Stimulated activated CD8-positive, alpha-beta memory T cell treated with anti-CD3 and anti-CD28 coated beads, Interleukin-4, amount 100 ng/mL, for 48 hours (primary cell): ENCODE measurements at places on chromosomes 13 and 19.

DNA sequence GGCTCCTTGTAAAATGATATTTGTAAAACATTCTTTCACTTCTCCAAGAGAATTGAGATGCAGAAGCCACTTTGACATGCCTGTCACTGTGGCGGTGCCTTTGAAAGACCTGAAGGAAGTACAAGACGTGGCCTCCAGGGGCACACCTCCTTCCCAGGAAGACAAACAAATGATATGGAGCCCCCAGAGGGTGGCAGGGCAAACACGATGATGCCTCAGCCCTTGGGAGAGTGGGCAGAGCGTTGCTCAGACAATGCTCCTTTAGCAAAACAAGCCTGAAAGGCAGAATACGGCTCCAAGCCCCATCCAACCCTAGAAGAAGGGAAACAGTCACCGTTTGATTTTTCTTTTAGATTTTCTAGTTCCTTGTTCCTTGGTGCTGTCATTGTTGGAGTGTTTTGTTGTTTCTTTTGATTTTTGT lies 9.2 kb upstream of the ATP12A start:
- peak; percentile 23 for DNase-seq

DNA sequence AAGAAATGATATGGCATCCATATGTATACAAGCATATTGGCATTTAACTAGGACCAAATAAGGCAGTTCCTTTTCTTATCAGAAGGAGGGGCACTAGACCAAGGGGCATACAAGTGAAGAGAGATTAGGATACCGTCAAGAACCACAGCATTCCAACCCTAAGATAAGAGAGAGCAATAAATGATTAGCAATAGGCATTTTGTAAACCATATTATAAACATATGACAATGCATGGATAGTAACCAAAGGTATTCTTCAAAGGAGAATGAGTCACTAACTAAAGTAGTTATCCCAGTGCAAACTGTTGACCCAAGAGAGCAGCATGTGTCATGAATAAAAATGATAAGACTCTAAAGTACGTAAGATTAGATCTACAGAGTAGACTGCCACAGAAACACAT lies 500.9 kb upstream of the HTR2A start:
- DNase-seq = no peak

- DNase-seq = no peak
Measured at GRCh38 chr19:42079886-42080763, 4.2 kb downstream of the ZNF574 start.

DNA sequence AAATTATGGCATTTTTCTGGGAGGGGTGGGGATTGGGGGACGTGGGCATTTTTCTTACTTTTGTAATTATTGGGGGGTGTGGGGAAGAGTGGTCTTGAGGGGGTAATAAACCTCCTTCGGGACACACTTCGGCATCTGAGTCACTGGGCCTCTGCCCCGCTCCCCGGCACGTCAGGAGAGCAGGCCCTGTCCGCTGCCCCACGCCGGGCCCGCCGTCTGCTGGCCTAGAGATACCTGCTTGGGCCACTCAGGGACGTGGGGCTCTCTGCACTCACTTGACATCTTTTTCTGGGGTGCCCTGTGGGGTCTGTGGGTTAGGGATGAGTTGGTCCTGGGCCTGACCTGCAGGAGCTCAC lies 3.5 kb upstream of the FTL start:
- no peak for DNase-seq

DNA sequence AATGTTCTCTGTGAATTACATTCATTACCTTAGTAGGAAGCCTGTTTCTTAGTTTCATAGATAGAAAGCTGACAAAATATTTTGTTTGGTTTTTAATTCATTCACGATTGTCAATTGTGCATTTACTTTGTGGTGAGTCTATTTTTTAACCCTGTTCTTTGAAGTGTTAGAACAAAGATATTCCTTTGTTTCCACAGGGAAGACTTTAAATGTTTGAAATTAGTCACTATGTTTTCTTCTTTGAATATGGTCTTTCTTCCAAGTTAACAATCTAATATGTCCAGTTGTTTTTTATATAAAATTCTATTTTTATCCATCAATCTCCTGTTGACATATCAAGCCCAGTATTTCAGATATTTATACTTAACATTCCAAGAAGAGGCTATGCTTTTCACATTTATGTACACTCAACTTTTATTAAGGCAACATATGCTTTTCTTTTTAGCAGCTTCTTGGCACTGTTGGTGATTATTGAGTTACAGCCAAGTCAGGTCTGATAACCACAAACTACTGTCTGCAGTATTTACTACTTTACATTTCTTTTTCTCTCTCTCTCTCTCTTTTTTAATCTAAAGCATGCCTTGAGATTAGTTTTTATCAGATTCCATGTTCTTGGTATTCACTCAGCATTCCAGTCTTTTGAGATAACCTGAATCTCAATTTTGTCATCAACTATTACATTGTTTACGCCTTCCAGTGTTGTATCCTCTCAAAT lies 812.8 kb upstream of the SLC10A2 start:
- no peak for DNase-seq

- no peak for DNase-seq
Measured at GRCh38 chr13:67857581-67858310, 627.6 kb upstream of the PCDH9 start.

DNA sequence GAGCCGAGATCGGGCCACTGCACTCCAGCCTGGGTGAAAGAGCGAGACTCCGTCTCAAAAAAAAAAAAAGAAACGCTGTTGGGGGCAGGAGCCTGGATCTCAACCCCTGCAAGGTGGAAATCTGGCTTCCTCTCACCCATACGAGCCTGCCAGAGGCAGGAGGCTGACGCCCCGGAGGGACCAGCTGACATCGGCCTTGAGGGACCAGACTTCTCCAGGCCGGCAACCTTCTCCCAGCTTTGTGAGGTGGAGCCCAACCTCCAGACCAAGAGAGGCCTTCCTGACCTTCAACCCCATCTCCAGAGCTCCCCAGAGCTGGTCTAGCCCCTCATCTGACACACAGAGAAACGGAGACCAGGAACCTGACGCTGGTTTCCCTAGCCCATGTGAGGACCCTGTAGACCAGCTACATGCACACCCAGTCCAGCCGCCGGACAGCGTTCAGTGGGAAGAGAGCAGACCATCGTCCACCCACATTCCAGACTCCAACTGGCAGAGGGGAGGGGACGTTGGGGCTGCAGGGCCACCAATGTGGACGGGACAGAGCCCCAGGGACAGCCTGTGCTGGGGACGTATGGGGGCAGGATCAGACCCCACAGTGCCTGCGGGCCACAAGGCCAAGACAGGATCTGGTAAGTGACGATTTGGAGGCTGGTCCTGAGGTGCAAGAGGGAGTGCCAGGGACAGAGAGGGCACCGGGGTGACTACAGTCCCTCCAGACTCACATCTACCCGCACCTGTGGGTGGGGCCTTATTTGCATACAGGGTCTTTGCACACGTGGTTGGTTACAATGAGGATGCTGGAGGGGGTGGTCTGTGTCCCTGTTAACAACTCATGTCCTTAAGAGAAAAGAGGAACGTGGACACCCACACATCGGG lies 11.4 kb downstream of the SBNO2 start:
- no peak for DNase-seq

DNA sequence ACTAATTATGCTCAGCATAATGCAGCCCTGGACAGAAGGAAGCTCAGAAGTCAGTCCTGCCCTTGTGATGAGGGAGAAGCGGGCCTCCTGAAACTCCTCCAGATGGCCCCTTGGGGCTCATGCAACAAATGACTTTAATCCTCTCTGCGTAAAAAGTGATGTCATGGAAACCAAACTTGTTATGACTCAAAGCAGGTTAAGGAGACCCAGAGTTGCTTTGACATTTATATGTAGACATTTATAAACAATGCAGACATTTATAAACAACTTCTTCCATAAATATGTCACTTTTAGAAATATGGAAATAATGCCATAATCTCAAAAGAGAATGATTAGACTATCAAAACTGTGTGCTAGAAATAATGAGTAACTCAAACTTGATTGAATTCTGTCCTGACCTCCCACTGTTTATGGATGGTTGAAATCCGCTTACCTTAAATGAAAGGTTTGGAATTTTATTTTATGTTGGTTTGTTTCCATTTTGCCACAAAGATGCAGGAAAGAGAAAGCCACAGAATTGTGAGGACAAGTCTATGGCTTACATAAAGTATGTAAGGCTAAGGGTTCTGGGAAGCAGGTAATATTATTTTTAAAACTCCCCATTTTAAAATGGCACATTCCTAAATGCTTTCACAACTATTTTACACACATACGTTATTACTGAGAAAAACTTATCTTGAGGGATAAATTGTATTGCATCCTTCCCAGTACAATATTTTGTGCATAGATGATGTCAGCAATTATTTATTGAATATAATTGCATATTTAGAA lies 73.7 kb downstream of the CYSLTR2 start:
- no peak for DNase-seq

GRCh38 chr13:50078231-50078894 lies 63.1 kb downstream of the KCNRG start:
- DNase-seq = no peak

GRCh38 chr13:102812611-102813287 lies 13.8 kb downstream of the BIVM start:
- DNase-seq = no peak

GRCh38 chr19:6524311-6524710 lies 6.5 kb upstream of the TNFSF9 start:
- no peak for DNase-seq

DNA sequence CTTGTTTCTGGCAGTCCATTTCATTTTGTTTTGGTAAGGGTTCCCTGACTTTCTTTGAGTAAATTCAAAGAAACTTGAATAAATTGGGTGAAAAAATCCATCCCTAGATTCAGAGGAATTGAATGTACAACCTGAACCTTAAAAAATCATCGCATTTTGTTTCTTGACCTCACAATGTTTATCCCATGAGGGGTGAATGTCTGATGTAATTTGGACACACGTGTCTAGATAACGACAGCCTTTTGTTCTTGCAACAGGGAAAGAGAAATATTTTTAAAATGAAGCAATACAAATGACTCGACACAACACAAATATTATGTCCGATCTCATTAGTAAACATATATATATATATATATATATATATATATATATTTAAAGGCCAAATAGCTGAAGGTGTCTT lies 453.2 kb upstream of the ATXN8OS start:
- DNase-seq = no peak

GRCh38 chr19:16226184-16226591 lies 28.5 kb downstream of the AP1M1 start:
- DNase-seq = no peak
